ENCODE measurements at places on chromosomes 12 and 14.

GRCh38 chr14:50320283-50320682 lies 8.2 kb downstream of the DMAC2L start:
- DNase-seq: no peak

GRCh38 chr12:58766513-58766870 lies 153.8 kb downstream of the LRIG3 start:
- no peak for DNase-seq

DNA sequence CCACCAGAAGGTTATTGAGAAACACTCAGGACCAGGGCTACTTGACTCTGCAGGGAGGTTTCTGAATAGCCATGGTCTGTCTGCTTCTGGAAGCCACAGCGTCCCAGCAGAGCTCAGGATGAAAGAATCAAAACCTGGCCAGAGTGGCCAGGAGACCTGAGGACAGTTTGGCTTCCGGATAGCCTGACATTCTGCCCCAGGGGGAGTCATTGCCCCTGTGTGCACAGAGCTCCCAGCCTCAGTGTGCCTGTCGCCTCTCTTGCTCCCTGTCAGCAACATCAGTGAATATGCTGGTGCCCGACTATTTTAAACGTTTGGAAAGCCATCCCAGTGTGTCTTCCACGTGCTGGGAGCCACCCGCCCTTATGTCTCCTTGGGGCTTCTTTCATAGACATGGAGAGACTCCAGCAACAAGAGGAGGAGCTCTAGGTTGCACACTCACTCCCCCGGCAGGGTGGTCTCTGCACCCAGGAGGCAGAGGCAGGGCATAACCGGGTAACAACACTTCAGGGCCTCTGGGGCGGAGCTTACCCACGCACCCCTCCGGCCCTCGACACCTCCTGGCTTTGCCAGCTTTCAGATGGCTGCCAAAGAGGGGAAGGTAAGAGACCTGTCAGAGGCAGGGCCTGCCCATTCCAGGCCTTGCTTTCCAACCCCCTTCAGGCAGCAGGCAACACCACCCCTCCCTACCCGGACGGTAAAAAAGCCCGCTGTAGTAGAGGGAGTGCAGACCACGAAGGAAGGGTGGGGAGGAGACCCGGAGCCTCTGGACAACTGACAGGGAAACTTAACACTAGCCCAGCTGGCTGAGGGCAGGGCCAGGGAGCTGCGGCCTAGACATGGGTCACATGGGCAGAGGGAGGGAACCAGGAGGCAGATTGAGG lies 19.0 kb upstream of the SLC6A12 start:
- no peak for DNase-seq

- no peak for DNase-seq
Measured at GRCh38 chr14:64612021-64612380, 62.2 kb downstream of the PPP1R36 start.

- no peak for DNase-seq
Measured at GRCh38 chr12:52054231-52054832, 3.1 kb downstream of the NR4A1 start.

DNA sequence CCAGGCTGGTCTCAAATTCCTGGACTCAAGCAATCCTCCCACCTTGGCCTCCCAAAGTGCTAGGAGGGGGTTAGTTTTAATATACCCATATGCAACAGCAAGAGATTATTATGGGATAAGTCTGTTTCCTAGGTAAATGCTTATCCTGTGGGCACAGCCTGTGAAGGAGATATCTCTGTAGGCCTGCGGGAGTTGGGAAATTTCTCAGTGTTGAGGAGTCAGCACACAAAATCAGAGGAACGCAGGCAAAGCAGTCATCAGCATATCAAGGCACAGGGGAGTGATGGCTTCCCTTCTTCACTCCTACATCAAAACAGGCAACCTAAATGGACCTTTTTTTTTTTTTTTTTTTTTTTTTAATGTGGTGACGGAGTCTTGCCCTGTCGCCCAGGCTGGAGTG lies 20.9 kb upstream of the TMED10 start:
- no peak for DNase-seq

- no peak for DNase-seq
Measured at GRCh38 chr14:31229009-31229408, 21.4 kb upstream of the HECTD1 start.

GRCh38 chr12:12890543-12891079 lies 751 bp upstream of the GPRC5A start:
- DNase-seq: peak; percentile 32

DNA sequence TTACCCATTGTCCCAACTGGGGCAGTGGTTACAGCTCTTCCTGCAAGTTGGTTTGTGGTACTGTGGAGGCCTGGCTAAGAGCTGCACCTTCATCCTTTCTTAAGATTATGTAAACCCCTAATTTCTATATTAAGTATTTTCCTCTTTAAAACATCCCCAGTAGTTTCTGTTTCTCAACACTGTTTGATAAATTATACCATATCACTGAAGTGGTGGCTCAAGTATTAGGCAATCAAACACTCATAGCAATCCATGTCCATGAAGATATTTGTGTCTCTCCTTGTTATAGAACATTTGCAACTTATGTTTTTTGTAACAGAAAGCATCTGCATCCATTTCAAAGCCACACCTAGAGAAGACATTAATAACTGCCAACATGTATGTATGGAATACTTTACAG lies 31.8 kb downstream of the ATXN3 start:
- DNase-seq: no peak

DNA sequence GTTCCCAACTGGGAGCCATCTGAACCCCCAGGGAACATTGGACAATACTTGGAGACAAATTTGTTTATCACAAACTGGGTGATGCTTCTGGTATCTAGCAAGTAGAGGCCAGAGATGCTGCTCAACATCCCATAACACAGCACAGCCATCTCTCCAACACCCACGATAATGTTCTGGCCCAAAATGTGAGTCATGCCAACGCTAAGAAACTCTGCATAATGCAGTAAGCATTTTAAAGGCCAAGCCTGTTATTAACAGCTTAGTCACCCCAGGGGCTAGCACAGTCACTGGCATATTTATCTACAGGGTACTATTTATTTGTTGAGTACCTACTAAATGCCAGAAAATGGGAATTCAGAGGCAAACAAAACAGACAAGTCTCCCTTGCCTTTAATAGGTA lies 873.1 kb upstream of the TMEM132C start:
- no peak for DNase-seq

GRCh38 chr12:45697371-45697770 lies 32.1 kb upstream of the ARID2 start:
- DNase-seq: no peak

DNA sequence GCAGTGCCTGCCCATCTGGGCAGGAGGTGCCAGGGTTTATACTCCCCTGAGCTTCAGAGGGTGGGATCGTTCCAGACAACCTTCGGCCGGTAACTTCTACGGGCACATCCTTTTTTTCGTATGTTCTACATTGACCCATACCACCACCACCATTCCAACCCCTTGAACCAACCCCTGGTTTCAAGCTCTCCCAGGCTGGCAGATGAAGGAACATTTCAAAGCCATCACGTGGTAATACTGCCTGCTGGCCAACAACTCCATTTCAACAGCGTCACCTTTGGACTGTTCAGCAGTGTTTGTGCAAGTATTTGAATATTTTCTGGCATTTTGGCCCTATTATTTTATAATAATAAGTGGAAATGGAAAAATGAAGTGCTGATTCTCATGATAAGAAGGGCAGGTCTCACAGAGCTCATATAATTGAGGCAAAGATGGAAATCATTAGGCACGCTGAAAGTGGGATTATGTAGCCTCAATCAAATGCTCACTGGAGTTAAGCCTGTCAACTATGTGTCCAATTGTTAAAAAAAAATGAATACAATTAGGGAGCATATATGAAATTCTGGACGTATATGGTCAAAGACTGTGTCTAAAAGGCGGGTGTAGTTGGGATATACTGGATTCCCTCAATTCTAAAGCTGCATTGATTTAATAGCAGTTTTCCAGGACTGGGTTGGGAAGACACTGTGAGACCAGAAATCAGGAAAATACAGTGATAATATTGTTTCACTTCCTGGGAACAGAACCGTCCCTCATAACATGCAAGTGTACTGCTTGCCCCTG lies 162.1 kb downstream of the ZFP36L1 start:
- no peak for DNase-seq

GRCh38 chr12:104411826-104412641 lies 44.7 kb upstream of the CHST11 start:
- no peak for DNase-seq

GRCh38 chr12:106107566-106107965 lies 31.2 kb downstream of the NUAK1 start:
- no peak for DNase-seq

DNA sequence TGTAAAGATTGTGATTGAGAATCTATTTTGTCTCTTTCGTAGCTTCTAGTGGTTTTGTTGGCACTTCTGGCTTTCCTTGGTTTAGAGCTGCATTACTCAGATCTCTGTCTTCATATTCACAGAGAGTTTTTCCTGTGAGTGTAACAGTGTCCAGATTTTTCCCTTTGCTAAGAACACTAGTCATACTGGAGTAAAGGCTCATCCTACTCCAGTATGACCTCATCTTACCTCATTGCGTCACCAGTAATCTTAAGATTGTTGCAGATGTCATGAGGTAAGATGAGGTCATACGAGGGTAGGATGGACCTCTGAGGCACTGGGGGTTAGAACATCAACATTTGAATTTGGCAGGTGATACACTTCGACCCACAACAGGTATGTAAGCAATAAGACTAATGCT lies 461.2 kb downstream of the FLRT2 start:
- no peak for DNase-seq

- no peak for DNase-seq
Measured at GRCh38 chr12:132698341-132698740, 11.0 kb downstream of the PXMP2 start.

- no peak for DNase-seq
Measured at GRCh38 chr14:38887696-38888095, 215.3 kb downstream of the SEC23A start.

DNA sequence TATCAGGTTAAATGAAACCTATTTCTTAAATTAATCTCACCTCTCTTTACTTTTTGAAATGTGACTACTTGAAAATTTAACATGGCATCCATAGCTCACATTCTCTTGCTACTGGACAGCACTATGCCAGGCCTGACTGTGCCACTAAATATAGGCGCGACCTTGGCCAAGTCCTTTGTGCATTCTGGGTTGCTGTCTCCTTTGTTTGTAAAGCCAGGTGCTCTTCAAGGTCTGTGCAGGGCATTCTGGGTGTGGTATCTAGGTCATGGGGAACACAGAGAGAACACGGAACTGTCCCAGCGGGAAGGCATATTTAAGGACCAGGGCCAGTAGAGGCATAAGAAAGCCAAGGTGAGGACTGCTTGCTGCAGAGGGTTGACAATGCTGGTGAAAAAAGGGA lies 121.2 kb downstream of the ZNF664 start:
- DNase-seq: no peak

DNA sequence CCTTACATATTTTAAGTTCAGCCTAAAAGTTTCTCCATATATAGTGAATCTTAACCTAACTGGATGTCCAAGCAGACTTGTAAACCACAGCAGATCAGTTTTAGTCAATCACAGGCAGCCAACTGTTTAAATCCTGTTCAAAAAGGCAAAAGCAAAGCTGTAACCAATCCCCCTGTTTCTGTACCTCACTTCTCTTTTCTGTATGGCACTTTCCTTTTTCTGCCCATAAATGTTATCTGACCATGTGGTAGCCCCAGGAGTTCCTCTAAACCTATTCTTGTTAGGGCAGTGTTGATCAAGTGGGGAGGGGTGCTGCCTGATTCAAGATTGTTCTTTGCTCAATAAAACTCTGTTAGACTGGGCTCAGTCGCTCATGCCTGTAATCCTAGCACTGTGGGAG lies 8.5 kb upstream of the DACT1 start:
- DNase-seq: no peak

DNA sequence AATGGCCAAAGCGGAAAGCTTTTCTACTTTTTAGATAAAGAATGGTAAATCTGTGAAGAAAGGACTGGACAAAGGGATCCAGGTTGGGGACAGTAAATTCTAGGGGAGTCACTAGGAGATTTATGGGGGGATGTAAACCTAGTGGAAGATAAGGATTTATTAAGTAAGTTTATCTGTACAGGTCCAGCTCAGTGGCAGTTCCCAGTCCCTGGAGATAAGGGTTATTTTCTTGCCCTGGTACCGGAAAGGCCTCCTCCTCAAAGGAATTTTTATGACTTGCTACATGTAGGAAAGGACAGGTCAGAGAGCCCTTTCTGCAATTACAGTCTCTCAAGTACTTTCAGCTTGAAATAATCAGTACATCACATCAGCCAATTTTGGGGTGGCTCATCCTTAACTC lies 72.6 kb upstream of the BICD1 start:
- DNase-seq: no peak

- no peak for DNase-seq
Measured at GRCh38 chr14:101373690-101374295, 187.5 kb upstream of the DIO3 start.

- no peak for DNase-seq
Measured at GRCh38 chr12:31929027-31929526, 30.1 kb upstream of the RESF1 start.

GRCh38 chr12:1481906-1482305 lies 112.5 kb downstream of the FBXL14 start:
- no peak for DNase-seq

DNA sequence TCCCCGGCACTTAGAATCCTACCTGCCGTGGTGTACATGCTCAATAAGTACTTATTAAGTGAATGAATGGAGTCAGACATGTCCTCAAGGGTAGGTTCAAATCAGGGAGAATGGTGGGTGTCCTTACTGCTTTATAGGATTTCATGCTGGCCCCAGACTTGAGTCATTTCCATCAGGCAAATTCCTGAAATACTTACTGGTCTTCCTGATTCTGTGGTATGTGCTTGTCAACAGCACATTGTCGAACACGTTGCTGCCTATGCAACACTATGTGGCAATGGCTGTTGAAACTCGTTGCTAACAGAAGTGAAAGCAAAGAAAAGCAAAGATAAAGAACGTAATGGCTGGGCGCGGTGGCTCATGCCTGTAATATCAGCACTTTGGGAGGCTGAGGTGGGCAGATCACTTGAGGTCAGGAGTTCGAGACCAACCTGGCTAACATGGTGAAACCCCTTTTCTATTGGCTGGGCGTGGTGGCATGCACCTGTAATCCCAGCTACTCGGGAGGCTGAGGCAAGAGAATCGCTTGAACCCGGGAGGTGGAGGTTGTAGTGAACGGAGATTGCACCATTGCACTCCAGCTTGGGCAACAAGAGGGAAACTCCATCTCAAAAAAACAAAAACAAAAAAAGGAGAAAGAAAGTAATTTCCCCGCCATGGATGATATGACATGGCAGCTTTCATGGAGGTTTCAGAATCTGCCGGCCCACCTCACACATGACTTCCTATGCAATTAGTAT lies 214.9 kb downstream of the ZFP36L1 start:
- no peak for DNase-seq

- peak; percentile 99 for DNase-seq
Measured at GRCh38 chr14:34211732-34212131, 250.3 kb downstream of the SPTSSA start.

DNA sequence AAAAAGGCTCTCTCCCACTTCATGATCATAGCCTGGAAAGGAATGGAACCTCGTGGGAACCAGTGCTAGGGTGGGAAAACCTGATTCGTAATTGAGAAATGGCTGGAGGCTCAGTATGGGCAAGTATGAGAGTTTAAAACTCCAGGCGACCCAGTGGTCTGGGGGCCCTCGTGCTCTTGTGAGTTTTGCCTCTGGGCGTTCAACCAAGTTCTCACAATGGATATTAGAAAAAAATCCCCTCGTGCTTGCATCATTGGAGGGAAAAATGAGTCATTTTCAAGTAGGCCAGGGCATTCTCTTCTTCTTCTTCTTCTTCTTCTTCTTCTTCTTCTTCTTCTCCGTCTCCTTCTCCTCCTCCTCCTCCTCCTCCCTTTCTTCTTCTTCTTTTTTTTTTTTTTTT lies 39.0 kb downstream of the GPR68 start:
- DNase-seq: no peak

Data from NCI-H524 treated with DMSO at 0.1 percent for 48 hours (cell line).